ENCODE measurements at places on chromosomes 13 and 19. TPM values are rescaled to one million over a fixed set of nuclear protein-coding genes. Genes with fewer than 3 reads are reported as not detected.
A peak's percentile ranks its signal among the peaks of the same experiment; 100 is the strongest.

- peak overlapping the region; percentile 53 for H3K27ac ChIP-seq
- DNase-seq = no peak
- H3K4me1 ChIP-seq = peaks cover 43% of the 10 kb centered on the region
- peaks cover 3% of the 10 kb centered on the region for H3K36me3 ChIP-seq
- peak overlapping the region; percentile 29 for H3K4me3 ChIP-seq
Measured at GRCh38 chr19:801030-801860, 4.0 kb downstream of the PTBP1 start.

MBD3L3 gene
- not detected for total RNA-seq

- DNase-seq = no peak
- no peaks in the 10 kb centered on the region for H3K36me3 ChIP-seq
- no peaks in the 10 kb centered on the region for H3K27me3 ChIP-seq
- no peak overlapping the region for H3K4me3 ChIP-seq
- H3K27ac ChIP-seq = no peak overlapping the region
- H3K4me1 ChIP-seq = no peaks in the 10 kb centered on the region
Measured at GRCh38 chr13:29271606-29272005, 323.9 kb downstream of the SLC7A1 start.

GRCh38 chr13:25352230-25352629 lies 19.5 kb upstream of the ATP8A2 start:
- no peaks in the 10 kb centered on the region for H3K4me1 ChIP-seq
- no peaks in the 10 kb centered on the region for H3K27me3 ChIP-seq
- no peak for DNase-seq
- no peak overlapping the region for H3K4me3 ChIP-seq
- H3K27ac ChIP-seq = no peak overlapping the region
- H3K36me3 ChIP-seq = no peaks in the 10 kb centered on the region

PIAS4 gene
- total RNA-seq = 23.9 TPM

KIR3DL1 gene
- not detected for total RNA-seq

DNA sequence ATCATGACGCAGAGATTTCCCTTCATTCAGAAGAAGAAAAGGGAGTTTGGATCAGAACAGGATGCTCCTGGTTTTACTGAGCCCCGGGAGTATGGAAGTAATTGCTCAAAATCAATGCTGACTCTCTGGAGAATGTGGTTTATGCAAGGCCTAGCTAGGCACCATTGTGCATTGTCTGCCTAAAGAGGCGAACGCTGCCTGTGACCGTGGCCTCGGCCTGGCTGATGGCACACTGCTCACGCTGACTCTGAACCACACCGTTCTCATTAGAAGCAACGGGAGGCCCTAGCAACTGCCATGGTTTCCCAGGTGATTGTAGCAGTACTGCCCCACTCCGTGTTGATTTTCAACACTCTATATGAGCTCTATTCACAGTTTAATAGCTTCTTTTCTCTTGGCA lies 41.7 kb upstream of the UBL3 start:
- DNase-seq = no peak
- no peak overlapping the region for H3K27ac ChIP-seq
- H3K4me3 ChIP-seq = no peak overlapping the region

DNA sequence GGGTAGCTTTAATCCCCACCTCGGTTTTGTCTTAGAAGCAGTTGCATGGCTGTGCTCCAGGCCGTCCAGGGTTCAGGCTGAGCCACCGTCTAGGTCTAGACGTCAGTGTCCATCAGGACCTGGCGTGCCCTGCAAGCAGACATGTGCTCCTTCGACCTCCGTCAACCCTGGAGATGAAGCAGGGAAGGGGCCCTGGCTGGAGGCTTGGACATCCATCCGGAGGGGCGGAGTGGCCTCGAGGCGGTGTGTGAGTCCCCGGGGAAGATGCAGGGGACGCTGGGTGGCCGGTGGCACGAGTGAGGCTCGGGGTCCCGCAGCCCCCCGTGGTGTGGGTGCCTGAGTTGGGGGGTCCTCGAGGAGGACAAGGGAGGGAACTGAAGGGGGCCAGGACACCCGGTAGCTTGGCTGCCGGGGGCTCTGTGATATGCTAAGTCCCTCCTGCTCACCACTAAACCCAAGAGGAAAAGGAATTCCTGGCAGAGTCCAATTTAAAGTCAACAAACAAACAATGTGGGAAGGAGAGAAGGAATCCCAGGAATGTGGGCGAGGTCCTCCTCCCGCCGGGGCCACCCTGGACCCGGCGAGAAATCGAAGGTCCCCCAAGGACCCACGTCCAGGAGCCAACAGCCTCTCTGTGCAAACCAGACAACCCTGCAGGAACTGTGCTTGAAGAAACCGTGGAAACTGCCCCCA lies 14.9 kb upstream of the PTBP1 start:
- no peak overlapping the region for H3K27ac ChIP-seq
- no peak overlapping the region for H3K4me3 ChIP-seq
- DNase-seq = no peak
- H3K27me3 ChIP-seq = no peaks in the 10 kb centered on the region
- no peaks in the 10 kb centered on the region for H3K4me1 ChIP-seq

- no peak overlapping the region for H3K27ac ChIP-seq
- no peak for DNase-seq
- H3K4me1 ChIP-seq = peaks cover 3% of the 10 kb centered on the region
- no peaks in the 10 kb centered on the region for H3K27me3 ChIP-seq
Measured at GRCh38 chr13:97108530-97108900, 113.6 kb upstream of the MBNL2 start.

- H3K27ac ChIP-seq = no peak overlapping the region
- peaks cover 67% of the 10 kb centered on the region for H3K4me1 ChIP-seq
- H3K27me3 ChIP-seq = no peaks in the 10 kb centered on the region
- H3K36me3 ChIP-seq = no peaks in the 10 kb centered on the region
- no peak overlapping the region for H3K4me3 ChIP-seq
- no peak for DNase-seq
Measured at GRCh38 chr19:15280915-15281683, 48.9 kb upstream of the EPHX3 start.

ZNF714 gene
- total RNA-seq = 22.3 TPM

- no peak for DNase-seq
- H3K27me3 ChIP-seq = no peaks in the 10 kb centered on the region
- no peak overlapping the region for H3K4me3 ChIP-seq
- H3K27ac ChIP-seq = no peak overlapping the region
- H3K4me1 ChIP-seq = no peaks in the 10 kb centered on the region
Measured at GRCh38 chr19:49954092-49954829, 6.7 kb downstream of the SIGLEC11 start.

HPN gene
- not detected for total RNA-seq
